ENCODE measurements at places on chromosomes 1 and 21.

GRCh38 chr1:9062021-9062471 lies 7.4 kb downstream of the SLC2A5 start:
- DNase-seq = no peak

DNA sequence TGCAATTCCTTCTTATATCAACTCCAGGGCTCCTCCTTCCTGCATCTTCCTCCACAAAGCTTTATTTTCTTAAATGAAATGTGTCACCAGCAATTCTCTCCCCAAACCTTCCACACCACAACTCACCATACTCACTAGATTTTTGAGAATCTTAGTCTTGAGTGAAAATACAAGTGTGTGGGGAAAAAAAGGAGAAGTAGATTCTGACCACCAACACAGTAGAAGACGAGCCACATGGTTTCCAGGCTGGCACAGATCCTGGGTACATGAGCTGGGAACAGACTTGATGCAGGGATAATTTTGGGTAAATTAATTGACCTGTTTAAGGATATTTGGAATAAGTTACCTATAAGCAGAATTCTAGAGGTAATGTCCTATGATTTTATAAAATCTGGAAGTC lies 72.8 kb upstream of the KCNJ15 start:
- no peak for DNase-seq

DNA sequence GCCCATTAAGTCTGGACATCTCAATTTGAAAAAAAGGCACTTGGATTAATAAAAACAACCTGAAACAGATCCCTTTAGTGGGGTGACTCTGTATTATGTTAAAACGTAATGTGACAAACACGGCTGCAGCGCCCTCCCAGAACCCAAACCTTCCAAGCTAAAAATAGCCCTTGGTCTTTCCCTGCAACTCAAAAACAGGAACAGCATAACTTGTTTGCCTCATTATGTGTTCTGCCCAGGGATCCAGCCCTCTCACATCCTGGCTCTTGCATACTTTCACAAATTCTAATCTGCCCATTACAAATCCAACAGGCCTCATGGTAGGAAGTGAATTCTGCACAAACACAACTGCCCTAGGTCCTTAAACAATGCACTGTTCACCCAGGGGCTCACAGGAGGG lies 94.7 kb upstream of the GADD45A start:
- DNase-seq = no peak

GRCh38 chr1:110283677-110284076 lies 55.5 kb upstream of the RBM15 start:
- no peak for DNase-seq

GRCh38 chr1:184986250-184986649 lies 11.9 kb upstream of the NIBAN1 start:
- no peak for DNase-seq

DNA sequence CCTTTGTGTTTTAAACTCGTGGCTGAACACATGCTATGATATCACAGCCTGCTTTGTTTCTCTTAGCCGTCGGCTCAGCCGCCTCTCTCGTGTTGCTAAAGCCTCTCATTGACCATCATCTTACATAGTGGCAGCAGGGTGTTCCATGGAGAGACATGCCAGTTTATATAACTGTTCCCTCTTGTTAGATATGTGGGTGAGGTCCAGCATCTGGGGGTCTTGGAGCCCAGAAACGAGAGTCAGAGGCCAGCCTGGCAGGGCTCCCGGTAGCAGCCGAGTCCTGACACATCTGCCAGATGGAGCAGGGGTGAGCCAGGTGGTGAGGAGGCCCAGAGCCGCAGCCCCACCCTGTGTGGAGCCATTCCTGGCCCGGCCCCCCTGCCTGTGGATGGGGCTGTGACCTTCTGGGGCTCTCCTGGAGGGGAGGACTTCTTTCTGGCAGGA lies 11.9 kb downstream of the PODN start:
- DNase-seq = no peak

GRCh38 chr1:230189824-230190223 lies 122.8 kb downstream of the GALNT2 start:
- no peak for DNase-seq

DNA sequence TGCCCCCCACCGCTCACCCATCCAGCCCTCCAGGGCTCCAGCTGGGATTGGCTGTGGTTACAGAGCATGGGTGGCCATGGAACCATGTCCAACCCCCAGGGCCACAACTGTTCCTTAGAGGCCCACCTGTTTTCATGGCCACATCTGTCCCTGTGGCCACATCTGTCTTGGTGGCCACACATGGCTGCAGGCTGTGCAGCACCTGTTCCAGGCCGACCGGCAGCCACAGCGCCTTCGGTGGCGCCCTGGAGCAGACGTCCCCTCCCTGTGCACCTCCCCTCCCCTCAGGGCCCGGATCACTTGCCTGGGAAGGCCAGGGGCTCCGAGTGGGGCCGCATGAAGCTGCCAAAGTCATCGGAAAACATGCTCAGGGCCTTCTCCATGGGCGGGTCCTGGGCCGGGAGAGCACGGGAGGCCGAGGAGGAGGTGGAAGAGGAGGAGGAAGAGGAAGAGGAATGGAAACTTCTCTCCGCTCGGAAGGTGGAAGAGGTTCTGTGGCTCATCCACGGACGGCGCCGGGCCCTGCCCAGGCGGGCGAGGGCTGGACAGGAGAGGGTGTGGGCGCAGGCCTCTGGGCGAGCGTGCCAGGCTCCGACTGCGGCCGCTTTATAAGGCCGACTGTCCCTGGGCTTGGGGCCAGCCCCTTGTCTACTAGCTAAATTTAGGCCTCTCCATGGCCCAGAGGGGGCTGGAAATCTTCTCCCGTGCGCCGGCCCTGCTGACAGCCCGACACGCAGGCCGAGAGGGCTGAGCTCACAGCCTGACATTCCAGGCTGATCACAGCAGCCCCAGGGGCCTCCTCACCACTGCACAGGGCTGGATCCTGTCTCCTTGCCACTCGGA lies at the start of gene HSPB7:
Gene HSPB7 (minus strand): TSS at position 583 of the 843 bp plus-strand sequence. CDS start 80 bp downstream, at position 503.
- DNase-seq = no peak

- DNase-seq = no peak
Observed at GRCh38 chr1:110292031-110292741, 47.0 kb upstream of the RBM15 start.

- no peak for DNase-seq
Observed at GRCh38 chr1:238296371-238296770, 405.6 kb upstream of the ZP4 start.

DNA sequence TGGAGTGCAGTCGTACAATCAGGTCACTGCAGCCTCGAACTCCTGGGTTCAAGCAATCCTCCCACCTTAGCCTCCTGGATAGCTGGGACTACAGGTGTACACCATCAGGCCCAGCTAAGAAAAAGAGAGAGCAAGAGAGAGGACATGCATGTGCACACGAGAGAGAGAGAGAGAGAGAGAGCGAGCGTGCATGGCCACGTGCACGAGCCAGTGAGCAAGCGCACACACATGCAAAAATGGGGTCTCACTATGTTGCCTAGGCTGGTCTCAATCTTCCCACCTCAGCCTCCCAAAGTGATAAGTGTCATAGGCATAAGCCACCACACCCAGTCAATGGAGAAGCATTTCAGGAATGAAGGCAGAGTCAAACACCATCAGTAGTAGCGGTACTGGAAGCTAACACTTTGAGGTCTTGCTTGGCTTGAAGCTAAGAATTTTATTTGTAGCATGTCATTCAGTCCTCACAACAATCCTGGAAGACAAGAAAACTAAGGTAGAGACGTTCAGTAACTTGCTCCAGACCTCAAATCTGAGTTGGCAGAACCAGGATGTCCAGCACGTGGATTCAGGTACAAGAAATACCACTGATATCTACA lies 14.5 kb downstream of the GNB1 start:
- no peak for DNase-seq

DNA sequence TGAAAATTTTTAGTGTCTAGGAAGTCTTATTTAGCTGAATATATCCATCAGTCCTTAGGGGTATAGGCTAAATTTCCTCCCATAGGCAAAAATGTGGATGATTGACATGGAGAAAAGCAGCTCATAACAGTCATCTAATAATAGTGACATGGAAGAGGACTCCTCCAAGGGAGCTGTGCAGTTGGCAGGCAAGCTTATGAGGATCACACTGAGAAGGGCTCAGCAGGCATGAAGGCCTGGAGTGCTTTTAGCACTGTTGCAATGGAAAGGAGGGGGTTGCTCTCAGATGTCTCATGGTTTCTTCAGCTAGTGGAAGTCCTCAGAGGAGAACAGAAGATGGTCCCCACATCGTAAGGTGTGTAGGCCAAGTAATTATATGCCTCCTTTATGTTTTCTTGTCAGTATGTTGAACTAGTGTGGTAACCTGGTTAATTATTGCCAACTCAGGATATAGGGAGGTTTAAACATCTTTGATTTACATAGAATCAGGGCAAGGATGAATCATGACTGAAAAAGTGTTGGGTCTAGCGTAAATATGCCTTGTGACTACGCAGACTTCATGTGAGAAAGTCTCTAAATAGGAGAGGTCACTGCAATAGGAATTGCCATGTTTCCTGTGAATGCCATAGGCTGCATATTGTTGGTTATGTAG lies 18.9 kb downstream of the VN1R5 start:
- no peak for DNase-seq

- DNase-seq = no peak
Observed at GRCh38 chr1:169109561-169110134, 3.2 kb downstream of the ATP1B1 start.

DNA sequence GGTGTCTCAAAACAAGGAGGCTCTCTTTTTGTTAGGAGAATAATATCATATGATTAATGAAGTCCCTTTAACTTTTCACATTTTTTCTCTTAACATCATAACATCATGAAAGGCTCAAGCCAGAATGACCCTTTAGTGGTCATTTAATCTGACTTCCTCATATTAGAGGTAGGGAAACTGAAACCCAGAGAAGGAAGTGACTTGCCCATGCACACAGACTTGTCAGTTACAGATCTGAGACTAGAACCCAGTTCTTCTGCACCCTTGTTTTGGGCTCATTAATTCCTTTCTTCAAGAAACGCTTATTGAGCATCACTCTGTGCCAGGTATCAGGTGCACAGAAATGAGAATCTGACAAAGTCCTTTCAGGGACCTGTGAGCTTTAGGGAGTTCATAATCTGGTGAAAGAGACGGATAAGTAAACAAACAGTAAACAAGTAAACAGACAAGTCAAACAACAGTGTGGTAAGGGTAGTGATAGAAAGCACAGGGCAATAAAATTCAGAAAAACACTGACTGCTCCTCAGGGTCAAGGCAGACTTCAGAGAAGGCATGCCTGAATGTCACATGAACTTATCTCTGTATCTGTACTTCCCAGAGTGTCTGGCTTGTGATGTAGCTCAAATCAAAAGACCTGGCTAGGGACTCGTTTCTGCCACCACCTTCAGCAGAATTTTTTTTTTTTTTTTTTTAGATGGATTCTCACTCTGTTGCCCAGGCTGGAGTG lies 38.3 kb upstream of the OSBPL9 start:
- DNase-seq = no peak

GRCh38 chr1:221992427-221992826 lies 250.5 kb upstream of the DUSP10 start:
- no peak for DNase-seq

DNA sequence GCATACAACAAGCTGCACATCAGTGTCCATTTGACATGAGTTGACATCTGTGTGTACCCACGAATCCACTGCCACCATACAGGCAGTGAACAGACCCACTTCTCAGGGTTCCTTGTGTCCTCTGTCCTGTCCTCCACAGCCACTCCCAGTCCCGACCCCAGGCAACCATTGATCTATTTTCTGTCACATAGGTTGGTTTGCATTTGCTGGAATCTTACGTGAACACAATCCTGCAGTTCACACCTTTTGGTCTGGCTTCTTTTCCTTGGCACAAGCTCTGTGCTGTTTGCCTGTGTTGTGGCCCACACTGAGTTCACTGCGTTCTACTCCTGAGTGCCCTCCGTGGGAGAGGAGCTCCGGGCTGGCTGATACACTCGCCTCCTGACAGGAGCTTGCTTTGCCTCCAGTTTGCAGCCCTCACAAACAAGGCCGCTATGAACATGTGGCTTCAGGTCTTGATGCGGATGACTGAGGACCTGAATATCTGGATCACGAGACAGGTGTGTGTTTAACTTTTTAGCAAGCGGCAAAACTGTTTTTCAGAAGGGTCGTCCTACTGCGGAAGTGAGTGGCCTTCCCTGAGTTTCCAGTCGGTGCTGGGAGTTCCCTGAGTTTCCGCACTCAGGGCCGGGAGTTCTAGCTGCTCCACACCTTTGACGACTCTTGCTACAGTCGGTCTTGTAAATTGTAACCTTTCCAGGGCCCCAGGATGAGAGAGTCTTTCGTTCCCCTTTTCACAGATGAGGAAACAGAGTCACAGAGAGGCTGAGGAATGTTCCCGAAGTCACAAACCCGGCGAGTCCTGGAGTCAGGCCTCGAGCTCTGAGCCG lies 13.0 kb upstream of the COL18A1 start:
- DNase-seq = no peak

DNA sequence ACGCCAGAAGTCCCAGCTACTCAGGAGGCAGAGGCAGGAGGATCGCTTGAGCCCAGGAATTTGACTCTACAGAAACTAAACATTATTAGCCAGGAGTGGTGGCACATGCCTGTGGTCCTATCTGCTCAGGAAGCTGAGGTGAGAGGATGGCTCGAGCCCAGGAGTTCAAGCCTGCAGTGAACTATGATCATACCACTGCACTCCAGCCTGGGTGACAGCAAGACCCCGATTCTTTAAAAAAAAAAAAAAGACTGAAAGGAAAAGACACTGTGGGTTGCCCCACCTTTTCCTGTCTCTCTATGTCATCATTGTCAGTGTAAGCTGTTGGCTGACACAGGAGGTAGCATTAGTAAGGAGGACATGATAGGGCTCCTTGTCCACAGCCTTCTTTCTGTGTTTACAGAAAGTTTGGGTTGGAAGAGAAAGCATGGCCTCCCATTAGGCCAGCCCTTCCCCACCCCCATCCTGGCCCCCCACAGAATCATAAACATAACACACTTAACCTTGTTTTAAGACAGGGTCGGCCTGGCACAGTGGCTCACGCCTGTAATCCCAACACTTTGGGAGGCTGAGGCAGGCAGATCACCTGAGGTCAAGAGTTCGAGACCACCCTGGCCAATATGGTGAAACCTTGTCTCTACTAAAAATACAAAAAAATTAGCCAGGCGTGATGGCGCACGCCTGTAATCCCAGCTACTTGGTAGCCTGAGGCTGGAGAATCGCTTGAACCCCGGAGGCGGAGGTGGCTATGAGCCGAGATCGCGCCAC lies 20.6 kb upstream of the RCAN3 start:
- no peak for DNase-seq

GRCh38 chr1:46218443-46218842 lies 15.3 kb downstream of the LURAP1 start:
- DNase-seq = no peak

DNA sequence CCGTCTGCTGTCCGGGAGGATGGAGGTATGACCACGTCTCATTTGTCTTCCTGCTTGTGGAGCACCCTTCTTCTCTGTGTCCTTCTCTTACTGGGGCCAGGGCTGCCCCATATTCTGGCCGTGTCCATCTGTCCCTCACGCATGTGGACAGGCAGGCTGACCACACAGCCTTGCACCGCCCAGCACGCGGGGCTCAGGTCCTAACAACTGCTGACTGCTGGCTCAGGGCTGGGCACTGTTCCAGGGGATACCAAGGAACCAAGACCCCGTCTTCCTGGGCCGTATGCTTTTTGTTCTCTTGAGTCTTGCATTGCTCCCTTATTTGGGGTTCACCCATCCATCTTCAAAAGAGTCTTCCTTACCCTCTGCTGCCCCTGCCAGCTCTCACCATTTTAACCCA lies 17.5 kb upstream of the SPSB1 start:
- DNase-seq = no peak

Data from cortex of kidney (tissue), 1 donor.